Thymus (tissue), 14 donors: ENCODE measurements at places on chromosomes 11 and 22. TPM values are rescaled to one million over a fixed set of nuclear protein-coding genes. Genes with fewer than 3 reads are reported as not detected.

The NXPE2 gene
- polyA plus RNA-seq, result 0.07 TPM

The MRGPRF gene
- polyA plus RNA-seq, result 4.7 TPM

The KLHDC7B gene
- 23.4 TPM for polyA plus RNA-seq

The CSNK2A3 gene
- polyA plus RNA-seq, result 0.14 TPM

The CCDC188 gene
- polyA plus RNA-seq, result 0.84 TPM

The GLYATL1 gene
- 1.4 TPM for polyA plus RNA-seq

The C1QTNF4 gene
- 2.6 TPM for polyA plus RNA-seq

The LRP4 gene
- polyA plus RNA-seq, result 5.2 TPM

The KRTAP5-9 gene
- 0.48 TPM for polyA plus RNA-seq

The OR8D1 gene
- polyA plus RNA-seq, result not detected

The OR10A2 gene
- polyA plus RNA-seq, result not detected

The INSC gene
- polyA plus RNA-seq, result 0.66 TPM

The BEST1 gene
- polyA plus RNA-seq, result 3.3 TPM

The TP53I11 gene
- polyA plus RNA-seq, result 13.3 TPM

The CDKN1C gene
- polyA plus RNA-seq, result 23.8 TPM

The DCPS gene
- polyA plus RNA-seq, result 17.2 TPM
